ENCODE measurements at places on chromosomes 2 and 18.

DNA sequence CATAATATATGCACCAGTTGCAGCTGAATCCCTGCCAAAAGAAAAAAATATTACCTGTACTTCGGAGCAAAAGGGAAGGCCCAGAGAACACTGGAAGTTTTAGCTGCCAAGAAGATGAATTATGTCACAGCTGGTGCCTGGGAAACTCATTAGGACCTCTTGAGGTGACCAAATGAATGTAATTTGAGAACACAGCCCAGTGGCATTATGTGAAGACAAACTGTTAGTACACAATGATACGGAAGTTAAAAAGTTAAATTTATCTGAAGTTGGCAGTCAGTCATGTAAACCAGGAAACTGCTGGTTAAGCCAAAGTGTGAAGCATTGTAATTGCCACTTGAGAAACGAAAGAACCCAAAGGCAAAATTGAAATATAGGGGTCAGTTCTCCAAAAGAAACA, 80.7 kb downstream of the EML4 start:
- DNase-seq = no peak

DNA sequence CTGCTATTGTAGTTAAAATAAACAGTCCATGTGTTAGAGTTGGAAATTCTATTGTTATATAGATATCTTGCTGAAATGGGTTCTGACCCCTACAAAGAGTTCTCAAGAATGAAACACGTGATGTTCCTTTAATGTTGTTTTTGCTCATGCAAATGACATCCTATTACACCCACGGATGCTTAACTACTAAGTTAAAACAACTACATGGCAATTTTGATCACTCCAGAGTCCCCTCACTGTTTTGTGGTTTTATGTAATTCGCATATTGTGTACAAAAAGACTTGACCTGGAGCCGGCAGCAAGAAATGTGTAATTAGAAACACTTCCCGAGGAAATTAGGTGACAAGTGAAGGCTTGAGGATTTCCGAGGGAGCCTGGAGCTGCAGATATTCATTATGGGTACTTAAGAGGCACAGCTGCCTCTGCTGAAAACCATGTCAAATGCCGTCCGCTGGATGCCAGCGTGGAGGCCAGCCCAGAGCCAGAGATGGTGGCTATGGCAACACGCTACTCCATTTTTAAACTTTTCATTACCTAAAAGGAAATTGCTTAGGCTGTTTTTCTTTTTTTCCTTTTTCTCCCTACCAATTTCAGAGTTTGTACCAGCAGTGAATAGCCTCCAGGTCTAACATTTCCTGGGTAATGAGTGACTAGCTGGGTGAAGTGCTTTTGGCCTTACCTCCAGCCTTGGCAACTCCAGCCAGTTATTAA, 21.0 kb upstream of the CABLES1 start:
- no peak for DNase-seq

DNA sequence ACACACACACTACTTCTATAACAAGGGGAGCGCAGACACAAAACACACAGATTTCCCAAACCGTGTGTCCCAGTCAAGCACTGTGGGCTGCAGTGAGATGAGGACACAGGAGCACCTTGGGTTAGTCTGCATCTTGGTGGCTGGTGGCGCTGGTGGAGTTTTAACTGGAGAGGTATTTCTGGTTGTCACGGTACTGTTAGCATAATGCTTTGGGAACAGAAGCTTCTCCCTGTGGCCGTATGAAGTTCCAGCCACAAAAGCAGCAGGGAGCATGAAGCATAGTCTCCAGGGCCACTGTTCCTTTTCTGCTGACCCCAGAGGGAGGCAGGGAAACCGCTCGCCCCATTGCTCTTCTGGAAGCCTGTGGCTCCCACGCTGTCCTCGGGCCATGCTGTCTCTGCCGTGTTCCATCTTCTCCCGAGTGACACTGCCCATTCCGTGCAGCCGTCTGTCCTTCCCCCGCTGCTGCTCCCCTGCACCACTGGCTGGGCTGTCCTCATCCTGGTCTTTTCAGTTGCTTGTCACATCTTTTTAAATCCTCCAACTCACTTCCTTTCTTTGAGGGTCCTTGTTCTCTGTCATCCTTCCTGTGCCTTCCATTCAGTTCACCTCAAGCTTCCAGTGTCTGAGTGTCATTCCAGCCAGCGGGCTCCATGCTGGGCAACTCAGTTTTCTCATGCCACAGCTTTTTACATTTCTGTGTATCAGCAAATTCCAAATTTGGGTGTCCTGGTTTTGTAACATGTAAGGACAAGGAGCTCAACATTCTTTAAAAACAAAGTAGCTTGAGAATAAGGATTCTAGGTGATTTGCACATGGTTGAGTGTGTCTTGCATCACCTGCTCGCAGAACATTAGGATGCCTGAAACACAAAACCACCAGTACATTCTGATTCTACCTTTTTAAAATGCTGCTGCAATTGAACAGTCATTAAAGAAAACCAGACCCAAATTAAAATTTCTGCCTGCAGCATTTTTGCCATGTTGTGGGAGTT, 125.0 kb downstream of the MTCL1 start:
- no peak for DNase-seq

DNA sequence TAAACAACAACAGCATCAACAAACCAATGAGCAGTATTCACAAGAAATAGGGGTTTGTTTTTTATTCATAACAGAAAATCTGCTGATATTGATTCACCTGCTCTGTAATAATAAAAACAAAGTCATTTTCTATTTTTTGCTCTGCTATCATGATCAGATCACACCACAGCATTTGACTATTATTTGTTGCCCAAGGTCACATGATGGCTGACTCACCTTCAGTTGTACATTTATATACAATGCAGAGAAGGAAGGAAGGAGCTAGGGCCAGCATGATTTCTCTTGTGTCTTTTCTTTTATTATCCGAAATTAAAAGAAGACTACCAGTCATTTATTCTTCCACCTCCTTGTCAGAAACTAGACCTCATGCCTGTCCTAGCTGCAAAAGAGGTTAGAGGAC, 1427.7 kb upstream of the CELF4 start:
- DNase-seq = no peak

DNA sequence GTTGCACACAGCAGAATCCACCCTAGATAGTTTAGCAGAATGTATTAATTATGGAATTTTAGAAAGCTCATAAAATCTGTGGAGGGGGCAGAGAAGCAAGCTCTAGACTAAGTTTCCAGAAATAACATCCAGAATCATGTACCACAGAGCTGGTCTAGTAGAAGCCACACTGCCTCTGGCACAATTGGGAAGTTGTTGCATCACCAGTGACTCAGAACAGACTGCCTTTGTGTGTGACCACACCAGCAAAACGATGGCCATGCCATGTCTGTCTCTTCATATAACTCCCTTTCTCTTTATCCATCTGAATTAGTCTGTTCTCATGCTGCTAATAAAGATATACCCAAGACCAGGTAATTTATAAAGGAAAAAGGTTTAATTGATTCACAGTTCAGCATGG, 158.9 kb downstream of the CCDC148 start:
- no peak for DNase-seq

- no peak for DNase-seq
Observed at GRCh38 chr2:67456428-67456827, 59.3 kb downstream of the ETAA1 start.
